GM23248 (cell line): ENCODE measurements at places on chromosomes 6 and 20. TPM values are rescaled to one million over a fixed set of nuclear protein-coding genes. Genes with fewer than 3 reads are reported as not detected.

The PAK5 gene
- polyA plus RNA-seq, result not detected in 2 replicates

The HLA-DRA gene
- 0.80 and 2.0 TPM in 2 replicates for polyA plus RNA-seq

GRCh38 chr20:38110525-38111178 is 54.4 kb downstream of the TGM2 start:
- no peak for DNase-seq

GRCh38 chr6:2149361-2150006 is 95.9 kb downstream of the GMDS start:
- no peak for DNase-seq

GRCh38 chr6:37309046-37309445 is 44.7 kb upstream of the RNF8 start:
- no peak for DNase-seq
